CD4-positive, alpha-beta memory T cell (primary cell): ENCODE measurements at places on chromosomes 2 and 18. TPM values are rescaled to one million over a fixed set of nuclear protein-coding genes. Genes with fewer than 3 reads are reported as not detected.

The ALPI gene
- not detected for polyA plus RNA-seq

The UGT1A3 gene
- polyA plus RNA-seq: not detected

DNA sequence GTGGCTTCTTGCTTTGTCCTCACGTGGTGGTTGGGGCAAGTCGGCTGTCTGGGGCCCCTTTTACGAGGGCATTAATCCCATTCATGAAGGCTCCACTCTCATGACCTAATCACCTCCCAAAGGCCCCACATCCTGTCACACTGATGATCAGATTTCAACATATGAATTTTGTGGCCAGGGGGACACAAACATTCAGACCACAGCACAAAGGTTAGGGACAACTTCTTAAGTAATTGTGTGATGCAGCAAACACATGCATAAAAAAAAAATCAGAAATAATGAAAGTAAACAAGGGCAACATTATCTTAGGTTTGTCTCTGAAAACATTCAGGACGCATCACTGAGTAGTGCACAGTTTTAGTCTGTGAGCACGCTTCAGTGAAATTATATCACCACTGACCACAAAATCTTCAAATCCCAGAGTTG lies 54.2 kb upstream of the FRZB start:
- DNase-seq: no peak

DNA sequence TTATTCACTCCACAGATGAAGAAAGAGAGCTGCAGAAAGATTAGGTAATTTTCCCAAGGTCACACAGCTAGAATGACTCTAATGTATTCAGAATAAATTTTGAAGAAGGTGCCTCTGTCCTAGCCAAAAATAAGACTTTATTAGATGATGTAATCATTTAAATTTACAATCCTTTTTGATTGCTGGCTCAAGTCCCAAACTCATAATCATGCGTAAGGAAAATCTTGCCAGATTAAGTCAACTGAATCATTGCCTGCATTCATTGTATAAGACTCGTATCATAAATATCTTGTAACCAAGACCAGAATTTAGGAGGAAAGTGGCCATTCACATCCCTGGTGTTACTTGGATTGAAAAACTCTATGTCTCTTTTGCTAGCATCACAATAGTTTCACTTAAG lies 53.1 kb upstream of the STK39 start:
- no peak for DNase-seq

DNA sequence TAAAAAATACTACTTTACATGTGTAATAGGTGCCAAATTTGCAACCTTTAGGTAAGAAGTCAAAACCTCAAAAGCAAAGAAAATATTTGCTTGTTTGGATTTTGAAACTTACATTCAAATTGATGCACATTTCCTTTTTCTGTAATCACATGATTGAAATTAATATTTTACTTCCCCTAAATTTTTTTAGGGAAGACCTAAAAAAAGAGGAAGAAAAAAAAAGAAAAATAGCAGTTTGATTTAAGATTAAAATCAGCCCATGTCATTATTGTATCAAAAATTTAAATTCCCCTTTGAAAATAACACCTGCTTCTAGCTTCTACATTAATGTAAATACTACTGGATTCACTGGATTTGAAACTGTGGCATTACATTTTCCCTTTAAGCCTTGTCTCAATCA lies 68.2 kb upstream of the STON1 start:
- no peak for DNase-seq

DNA sequence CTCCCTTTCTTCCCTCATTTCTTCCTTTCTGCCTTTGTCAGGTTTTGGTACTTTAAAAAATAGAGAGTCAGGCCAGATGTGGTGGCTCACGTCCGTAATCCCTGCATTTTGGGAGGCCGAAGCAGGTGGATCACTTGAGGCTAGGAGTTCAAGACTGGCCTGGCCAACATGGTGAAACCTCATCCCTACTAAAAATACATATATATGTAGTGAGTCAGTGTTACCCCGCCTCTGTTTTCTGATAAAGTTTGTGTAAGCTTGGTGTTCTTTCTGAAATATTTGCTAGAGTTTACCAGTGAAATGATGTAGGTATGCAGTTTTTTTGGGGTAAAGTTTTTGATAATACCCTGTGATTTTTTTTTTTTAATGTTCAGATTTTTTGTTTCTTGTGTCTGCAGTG lies 58.8 kb downstream of the DGKD start:
- no peak for DNase-seq

DNA sequence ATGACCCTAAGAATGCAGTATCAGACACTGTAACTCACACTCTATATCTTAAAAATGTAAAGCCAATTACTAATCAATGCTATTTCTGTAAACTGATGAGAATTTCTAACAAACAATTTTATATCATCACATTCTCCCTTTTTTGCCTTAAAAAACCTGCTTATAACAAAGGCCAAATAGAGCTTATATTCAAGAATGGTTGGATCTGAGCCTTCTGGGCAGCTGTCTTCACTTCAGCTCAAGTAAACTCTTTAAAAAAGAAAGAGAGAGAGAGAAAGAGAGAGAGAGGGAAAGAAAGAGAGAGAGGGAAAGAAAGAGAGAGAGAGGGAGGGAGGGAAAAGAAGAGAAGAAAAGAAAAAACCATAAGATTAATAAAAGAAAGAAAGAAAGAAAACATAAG lies 231.8 kb downstream of the KCNE4 start:
- no peak for DNase-seq
